AG04449 (cell line): ENCODE measurements at places on chromosomes 5 and 9.

DNA sequence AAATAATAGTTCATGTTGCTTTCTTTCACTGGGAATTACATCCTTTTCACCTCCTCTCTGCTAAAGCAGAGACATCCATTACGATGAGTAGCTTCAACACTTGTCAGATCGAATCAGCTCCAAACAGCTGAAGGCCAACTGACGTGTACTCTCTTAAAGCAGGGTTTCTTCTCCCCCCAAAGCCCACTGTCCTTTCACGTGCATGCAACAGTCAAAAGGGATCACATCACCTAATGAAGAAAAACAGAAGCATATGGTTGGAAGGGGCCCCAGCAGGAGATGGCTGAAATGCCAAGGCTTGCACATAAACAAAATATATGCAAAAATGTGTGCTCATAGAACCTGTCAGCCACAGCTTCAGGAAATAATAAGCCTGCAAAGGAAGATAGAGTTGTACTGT lies 421.6 kb downstream of the ANXA1 start:
- DNase-seq: no peak

- no peak for DNase-seq
These were observed 135.2 kb upstream of the RAPGEF1 start for GRCh38 chr9:131874916-131875670.

GRCh38 chr5:172479034-172479783 lies 24.9 kb upstream of the SH3PXD2B start:
- peak; percentile 36 for DNase-seq

- no peak for DNase-seq
These were observed 287.0 kb upstream of the ARRDC3 start for GRCh38 chr5:91670122-91670521.

DNA sequence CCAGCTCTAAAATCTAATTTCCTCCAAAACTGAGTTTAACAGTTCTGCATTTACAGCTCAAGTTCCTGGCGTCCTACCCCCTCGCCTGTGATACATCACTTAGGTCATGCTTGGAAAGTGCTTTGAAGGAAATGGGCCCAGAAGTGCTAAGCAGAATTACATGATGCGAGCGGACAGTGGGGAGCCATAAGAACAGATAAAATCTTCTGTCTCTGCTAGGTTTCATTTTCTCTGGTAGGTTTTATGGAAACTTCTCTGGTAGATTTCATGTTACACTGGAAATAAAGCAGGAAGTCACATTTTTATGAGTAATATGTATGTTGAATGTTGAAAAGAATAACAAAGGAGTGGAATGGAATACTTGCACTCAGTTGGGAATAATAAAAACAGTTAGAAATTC lies 138.3 kb downstream of the ZDHHC21 start:
- no peak for DNase-seq

- no peak for DNase-seq
These were observed 727 bp upstream of the ADRB2 start for GRCh38 chr5:148825716-148826052.

DNA sequence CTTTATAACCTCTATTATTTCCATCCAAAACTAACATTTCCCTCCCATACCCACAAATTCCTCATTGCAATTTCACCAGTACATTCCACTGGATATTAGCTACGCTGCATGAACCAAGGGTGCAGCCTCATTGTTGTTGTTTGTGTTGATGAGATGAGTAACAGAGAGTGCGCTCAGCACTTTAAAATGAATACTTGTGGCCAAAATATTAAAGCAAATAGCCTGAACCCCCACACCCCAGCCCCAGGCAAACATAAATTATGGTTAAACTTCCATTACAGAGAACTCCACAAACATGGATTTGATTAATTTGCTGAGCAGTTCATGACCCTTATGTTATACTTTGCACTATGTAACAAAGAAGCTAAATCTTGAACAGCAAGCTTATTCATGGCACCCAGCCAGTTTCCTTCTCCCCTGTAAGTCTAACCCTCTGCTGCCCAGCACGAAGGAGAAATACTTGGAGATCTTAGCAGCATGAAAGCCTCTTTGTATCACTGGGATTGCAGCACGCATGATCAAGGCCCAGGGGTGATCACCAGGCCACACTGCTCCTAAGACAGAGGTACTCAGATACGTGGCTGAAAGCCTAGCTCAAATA lies 205.0 kb downstream of the DOCK8 start:
- DNase-seq: peak; percentile 14

- no peak for DNase-seq
These were observed at the start of gene SNCAIP for GRCh38 chr5:122311961-122312590. Gene SNCAIP (plus strand): TSS chr5:122312237. CDS start chr5:122391135, 78,898 bp downstream.

DNA sequence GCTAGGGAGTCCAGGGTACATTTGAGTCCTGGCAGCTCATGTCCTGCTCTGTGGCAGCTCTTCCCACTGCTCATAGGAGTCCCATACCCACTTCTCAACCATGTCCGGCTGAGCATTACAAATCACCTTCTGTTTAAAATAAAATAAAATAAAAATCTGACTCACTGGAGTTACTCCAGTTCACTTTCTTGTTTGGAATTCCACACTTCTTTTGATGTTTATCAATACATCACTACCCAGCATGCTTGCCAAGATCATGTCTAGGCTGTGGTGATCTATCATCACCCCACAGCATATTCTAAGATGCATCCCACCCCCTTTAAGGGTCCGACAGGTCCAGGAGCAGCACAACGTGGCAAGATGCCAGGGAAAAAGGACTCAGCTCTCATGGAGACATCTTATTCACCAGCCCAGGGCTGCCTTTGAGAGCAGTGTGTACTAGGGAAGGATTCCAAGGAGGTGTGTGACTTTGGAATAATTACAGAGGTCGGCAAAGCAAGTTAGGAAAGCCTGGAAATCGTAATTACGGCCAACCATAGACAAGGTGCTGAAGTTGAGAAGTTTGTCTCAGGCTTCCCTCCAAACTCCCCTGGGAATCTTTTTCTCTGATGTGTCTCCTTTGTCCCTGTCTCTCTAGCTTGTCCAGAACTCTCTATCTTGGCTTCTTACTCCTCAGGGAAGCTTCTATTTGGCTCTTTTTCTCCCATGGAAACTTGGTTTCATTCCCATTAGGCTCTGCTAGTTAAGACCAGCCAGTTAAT lies 111.4 kb upstream of the SLC1A3 start:
- no peak for DNase-seq
